ENCODE measurements at places on chromosomes 12 and 14.

GRCh38 chr14:73721101-73721821 lies 7.1 kb upstream of the PNMA1 start:
- no peak for DNase-seq

- no peak for DNase-seq
Observed at GRCh38 chr12:24574538-24574937, 374.4 kb downstream of the BCAT1 start.

GRCh38 chr14:105139831-105140239 lies 28.7 kb downstream of the JAG2 start:
- DNase-seq, result no peak

- no peak for DNase-seq
Observed at GRCh38 chr12:99111600-99111999, 466.5 kb downstream of the APAF1 start.
